ENCODE measurements at places on chromosomes 16 and 17.

DNA sequence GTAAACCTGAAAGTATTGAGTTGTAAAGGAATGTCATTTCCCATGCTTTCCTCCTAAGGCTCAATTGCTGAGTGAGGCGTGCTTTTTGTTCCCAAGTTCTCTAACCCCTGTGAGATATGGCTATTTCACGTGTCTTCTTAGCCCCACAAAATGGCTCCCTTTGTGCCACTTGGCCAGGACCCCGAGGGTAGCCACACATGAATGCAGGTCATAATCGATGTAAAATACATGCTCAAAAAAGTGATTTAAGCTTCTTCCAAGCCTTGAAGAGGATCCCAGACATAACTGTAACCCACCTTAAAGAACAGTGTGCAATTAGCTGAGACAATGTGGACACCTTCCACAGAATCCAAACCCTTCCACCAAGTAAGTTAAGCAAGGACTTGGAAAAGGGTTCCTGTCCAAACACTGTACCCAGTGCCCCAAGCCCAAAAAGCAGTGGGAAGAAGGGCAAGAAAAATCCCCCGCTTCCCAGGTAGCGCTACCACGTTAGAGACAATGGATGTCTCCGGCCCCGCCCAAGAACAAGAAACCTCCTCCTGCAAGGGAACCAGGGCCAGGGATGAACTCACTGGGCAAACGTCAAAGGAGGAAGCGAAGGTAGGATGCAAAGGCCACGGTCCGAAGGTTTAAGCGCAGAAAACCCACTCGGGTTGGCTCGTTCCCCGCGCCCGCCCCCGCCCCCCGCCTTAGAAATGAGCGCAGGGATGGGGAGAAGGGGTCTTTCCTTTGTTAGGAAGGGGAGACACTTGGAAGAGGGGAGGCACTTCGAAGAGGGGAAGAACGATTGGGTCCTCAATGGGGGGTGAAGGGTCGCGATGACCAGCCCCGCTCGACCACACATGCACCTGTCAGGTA is 1.2 kb downstream of the JPT1 start:
- no peak for DNase-seq

DNA sequence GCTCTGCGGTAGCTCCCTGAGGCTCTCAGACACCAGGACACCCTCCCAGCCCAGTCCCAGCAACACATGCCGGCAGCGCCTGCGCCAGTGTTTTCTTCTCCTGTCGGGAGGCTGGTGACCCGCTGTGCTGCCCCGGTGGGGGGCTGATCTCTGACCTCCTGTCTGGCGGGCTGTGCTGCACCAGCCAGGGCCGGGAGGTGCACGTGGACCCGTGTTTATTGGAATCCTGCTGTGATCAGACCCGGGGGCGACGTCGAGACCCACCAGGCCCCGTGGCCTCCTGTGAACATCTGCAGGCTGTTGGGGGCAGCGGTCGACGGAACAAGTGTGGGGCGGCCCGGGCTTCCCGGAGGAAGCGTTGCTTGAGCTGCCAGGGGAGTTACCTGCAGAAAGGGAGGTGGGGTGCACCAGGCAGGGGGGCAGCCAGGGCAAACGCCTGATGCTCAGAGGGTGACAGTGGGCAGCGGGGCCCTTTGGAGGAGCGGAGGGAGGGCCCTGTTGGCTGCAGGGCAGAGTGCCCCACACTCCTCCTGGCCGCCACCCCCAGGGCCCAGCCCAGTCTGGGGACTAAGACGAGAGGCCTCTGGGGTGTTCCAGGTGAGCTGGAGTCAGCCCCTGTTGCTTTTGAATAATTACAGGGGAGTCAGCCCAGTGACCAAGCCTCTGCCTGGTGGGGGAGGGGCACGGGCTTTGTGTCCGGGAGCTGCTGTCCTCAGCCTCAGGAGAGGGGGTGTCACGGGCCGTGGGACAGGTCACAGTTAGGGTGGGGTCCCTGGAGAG is 2.3 kb upstream of the SSTR5 start:
- no peak for DNase-seq

DNA sequence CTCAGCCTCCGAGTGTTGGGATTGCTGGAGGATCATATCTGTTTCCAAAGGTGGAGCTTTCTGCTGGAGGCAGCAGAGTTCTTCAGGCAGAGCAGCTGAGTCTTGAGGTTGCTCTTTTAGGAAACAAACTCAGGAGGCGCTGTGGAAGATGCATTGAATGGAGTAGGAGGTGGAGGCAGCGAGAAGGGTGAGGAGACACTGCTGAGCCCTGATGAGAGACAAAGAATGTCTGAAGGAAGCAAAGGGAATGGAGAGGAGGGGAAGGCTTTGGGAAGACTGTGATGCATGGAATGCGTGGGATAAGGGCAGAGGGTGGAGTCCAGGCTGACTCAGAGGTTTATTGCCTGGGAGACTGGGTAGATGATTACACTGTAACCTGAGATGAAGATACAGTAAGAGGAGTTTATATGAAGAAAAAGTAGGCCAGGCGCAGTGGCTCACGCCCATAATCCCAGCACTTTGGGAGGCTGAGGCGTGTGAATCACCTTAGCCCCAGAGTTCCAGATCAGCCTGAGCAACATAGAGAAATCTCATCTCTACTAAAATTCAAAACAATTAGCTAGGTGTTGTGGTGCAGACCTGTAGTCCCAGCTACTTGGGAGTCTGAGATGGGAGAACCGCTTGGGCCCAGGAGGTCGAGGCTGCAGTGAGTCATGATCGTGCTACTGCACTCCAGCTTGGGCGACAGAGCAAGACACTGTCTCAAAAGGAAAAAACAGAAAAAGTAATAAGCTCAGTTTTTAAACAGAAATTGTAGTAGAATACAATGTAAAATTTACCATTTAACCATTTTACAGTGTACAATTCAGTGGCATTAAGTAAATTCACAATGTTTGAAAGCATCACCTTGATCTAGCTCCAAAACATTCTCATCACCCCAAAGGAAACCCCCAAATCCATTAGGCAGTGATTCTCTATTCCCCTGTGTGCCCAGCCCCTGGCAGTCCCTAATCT is 17.8 kb upstream of the TMEM219 start:
- DNase-seq = no peak

GRCh38 chr16:3088450-3088849 is 10.6 kb downstream of the ZSCAN10 start:
- no peak for DNase-seq

DNA sequence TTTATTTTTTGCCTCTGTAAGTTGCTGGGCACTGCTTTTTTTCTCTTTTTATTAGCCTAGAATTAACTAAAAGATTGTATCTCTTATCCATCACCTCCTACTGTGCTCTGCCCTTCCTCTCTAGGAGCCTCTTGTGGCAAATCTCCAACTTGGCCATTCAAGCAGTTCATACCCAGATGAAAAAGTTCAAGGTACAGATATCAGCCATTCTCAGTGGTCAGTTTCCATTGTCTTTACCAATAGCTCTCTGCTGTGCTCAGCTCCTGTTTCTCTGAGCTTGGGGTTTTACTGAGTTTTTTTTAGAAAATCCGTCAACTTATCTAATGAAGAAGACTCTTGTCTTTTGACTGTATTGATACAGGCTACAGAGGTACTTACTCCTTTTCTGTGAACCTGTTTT is 15.6 kb downstream of the MOSMO start:
- no peak for DNase-seq

DNA sequence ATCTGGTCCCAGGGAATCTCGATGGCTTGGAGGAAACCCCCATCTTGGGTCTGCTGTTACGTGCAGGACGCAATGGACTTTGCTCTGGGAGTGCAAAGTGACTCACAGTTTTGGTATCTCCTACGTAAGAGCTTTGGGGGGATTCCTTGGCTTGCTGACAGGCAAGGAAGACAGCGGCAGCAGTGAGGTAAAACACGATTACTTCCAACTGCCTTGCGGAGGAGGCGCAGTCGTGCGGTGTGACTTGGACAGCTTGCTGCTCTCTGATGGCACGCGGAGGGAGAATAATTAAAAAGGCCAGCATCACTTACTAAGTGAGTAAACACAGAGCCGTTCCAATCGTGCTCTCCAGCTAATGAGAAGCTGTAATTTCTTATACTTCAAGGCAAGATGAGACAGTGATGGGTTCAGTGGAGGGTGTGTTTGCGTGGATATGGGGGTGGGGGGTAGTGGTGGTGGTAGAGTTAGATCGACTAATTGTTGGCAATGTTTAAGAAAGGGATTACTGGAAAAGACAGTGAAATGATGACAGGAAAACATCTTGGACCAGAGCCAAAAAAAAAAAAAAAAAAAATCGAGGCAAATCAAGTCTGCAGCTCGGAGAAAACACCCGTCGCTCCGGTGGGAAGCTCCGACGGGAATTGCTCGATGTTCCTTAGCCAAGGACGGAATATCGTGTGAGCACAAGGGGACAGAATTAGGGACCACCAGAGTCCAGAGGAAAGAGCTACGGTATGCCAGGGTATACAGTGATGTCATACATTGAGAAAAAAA is 184.8 kb upstream of the ZFHX3 start:
- DNase-seq = no peak

GRCh38 chr17:74768763-74769114 is 7.4 kb downstream of the NAT9 start:
- DNase-seq = no peak

DNA sequence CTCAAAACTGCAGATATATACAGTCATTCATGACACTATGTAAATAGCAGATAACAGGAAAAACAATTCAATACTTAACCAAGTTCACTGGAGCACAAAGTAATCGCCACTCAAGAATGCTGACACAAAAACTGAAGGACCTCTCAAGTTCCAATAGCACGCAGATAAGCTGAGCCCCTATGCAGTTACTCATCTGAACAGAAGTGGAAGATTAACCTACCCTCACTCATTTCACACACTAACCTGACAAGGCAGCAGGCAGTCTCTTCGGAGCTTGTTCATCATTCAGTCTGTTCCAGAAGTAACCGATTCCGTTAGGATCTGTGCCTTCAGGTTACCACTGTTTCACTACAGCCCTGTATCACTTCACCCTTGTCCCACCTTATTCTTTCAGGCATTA is 6.0 kb downstream of the HELZ start:
- DNase-seq = no peak

- DNase-seq = no peak
These were observed 16.9 kb downstream of the TRIM25 start for GRCh38 chr17:56896968-56897359.
